ENCODE measurements at places on chromosomes 1 and 21. TPM values are rescaled to one million over a fixed set of nuclear protein-coding genes. Genes with fewer than 3 reads are reported as not detected.

DNA sequence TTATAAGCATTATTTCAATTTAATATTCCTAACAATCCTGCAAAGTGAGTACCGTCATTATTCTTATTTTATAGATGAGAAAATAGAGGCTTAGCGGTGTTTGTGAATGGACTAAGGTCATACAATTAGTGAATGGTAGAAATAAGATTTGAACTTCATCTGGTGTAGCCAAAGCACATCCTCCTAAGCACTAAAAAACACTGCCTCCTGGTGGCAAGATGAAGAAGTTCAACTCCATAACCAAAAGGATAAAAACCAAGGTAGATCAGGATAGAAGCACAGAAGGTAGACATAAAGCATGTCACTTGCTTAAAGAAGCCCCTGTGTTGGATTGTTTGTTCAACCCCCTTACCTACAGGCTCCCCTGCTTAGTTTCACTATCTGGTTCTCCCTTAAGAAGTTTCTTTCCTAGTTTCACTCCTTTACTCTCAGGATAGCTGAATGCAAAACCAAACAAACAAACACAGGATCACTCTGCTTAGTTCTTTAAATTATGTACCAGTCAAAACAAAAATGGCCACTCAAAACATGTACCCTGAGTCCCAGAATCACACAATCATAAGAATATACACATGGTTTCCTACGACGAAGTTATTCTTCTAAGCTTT lies 12.7 kb upstream of the AIM2 start:
- no peak for DNase-seq

GRCh38 chr1:38608202-38608864 lies 251.2 kb downstream of the RRAGC start:
- no peak for DNase-seq

DNA sequence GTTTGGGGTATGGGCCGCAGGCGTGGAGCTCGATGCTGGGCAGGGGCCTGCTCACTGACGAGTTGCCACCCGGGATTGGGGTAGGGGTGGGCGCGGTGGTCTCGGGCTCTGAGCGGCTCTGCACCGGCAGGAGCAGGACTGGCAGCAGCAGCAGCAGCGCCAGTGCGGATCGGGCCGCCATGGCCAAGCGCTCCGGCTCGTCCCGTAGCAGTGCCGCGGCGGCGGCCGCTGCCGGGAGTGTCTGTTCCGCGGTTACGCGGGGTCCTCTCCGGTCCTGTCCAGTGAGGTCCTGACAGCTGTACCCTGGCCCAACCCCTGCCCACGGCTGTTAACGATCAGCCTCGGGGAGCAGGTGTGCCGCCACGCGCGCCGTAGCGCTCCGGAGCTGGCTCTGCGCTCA lies 26.5 kb downstream of the ADARB1 start:
- DNase-seq = no peak

DNA sequence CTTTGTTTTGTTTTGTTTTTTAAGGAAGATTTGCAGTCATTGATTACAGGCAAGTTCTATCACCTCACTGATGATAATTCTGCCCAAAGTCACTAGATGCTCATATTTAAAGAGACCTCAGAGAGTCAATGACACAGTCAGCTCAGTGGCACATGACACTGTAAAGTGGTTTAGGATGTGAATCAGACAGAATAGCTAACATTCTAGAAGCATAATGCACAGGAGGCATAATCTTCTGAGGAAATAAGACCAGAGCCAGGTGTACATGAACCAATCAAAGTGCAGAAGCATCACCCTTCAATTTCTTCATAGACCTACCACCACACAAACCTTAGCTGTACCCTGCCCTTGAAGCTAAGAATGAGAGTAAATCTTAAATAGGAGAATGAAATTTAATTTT lies 268.5 kb downstream of the BRINP2 start:
- no peak for DNase-seq

DNA sequence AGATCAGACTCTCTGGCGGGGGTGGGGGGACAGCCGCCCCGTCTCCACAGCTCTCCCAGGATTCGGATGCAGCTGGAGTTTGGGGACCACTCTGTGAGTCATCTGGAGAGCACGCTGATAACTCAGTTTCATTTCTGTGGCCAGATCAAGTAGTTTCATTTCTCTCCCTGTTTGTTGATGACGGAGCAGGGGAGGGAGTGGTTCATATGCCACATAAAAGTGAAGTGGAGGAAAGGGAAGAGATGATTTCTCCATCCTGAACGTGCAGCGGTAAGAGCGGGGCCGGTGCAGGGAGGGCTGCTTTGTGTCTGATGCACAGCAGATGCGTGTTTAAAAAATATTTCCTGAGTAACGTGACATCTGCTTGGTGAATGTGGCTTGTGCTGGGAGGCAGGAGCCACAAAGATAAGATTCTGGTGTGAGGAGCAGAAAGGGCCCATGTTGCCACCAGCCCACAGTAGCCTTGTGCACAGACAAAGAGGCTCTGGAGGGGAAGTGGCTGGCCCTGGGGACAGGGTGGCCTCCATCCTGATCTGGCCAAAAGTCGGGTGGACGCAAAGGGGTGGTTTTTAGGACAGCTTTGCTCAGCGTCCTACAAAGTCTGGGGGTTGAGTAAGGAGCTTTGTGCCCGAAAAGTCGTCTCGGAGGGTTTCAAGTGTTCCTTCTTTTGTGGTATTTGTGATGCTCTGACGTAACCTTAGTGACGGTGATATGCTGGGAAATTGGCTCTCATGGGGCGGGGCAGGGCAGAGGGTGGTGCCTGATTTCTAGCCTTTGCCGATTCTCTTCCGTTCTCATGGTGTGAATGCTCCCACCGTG lies at the start of gene MX2:
TSS of gene MX2 (plus strand) at position 242 of the 819 bp plus-strand sequence. CDS start 14,880 bp downstream, outside the sequence.
- DNase-seq = no peak

DNA sequence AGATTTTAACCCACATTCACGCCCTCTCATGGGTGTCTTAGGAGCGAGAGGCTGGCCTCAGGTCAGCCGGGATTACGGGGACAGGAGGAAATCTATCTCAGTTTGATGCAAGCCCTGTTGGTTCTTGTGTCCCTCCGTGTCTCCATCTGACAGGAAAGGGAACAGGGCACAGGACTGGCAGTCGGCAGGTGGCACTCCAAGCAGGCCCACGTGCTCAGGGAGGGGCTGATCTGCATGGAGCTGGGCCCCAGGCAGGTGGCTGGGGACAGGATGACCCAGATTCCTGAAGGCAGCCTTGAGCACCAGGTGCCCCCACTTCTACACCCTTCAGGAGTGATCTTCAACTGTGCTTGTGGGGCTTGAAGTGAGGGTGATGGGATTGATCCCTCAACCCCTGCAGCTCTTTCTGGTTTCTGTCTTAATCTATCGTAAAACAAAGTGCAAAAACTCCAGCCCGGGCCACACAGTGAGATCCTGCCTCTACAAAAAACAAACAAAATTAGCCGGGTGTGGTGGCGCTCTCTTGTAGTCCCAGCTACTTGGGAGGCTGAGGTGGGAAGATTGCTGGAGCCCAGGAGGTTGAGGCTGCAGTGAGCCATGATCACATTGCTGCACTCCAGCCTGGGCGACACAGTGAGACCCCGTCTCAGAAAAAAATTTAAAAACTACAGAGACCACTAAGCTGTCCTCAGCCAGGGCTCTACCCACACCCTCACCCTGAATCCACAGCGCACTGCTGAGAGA lies 8.3 kb downstream of the PLEKHG5 start:
- no peak for DNase-seq

DNA sequence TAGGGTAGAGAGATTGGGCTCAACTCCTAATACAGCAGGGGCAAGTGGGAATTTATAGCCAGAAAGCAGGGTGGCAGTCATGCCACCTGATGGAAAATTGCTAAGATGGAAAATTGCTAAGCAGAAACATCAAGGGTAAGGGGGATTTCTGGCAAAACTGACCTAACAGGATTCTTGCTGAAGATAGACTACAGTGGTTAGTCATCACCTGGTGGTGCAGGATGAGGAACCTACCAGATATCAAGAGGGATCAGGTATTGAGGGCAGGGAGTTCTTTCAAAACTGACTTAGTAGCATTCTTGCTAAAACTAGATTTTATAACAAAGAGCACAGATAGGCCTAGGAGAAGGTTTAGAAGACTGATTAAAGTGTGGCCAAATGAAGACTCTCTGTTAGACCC lies 292.9 kb downstream of the PLPP3 start:
- no peak for DNase-seq

GRCh38 chr1:15704526-15705183 lies 20.5 kb downstream of the PLEKHM2 start:
- DNase-seq = no peak

DNA sequence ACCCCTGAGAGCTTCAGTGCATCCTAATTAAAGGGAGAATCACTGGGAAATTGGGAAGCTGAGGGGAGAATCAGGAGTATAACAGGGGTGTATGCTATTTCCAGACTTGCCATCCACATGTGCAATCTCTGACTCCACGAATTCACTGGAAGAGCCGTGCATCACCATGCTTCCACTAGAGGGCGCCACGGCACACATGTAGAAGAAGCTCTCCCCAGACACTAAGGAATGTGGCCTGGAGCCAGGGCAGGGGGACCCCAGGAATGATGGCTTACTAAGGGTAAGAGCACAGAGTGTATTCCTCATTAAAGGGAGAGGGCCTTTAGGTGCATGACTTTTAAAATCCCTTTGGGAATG lies 81.5 kb downstream of the ABCA4 start:
- no peak for DNase-seq

DNA sequence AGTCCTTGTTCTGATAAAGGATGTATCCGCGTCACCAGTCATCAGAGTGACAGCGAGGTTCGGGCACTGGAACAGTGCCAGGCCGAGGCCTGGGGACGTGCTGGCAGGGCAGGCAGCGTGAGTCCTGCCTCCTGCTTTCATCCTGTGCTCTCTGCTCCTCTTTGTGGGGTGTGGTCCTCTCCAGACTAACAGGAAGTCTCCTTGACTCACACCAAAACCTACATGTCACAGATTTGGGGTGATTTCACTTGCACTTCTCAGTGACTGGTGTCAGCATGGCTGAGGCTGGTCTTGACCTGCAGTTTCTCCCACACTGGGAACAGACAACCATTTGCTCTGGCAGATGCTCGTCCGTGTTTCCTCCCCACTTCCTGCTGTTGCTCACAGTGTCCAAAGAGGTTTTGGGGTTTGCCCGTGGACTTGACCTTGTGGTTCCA lies 8.8 kb upstream of the NLRP3 start:
- DNase-seq = no peak

- DNase-seq = no peak
Observed at GRCh38 chr1:224743608-224744164, 127.6 kb downstream of the CNIH3 start.

DNA sequence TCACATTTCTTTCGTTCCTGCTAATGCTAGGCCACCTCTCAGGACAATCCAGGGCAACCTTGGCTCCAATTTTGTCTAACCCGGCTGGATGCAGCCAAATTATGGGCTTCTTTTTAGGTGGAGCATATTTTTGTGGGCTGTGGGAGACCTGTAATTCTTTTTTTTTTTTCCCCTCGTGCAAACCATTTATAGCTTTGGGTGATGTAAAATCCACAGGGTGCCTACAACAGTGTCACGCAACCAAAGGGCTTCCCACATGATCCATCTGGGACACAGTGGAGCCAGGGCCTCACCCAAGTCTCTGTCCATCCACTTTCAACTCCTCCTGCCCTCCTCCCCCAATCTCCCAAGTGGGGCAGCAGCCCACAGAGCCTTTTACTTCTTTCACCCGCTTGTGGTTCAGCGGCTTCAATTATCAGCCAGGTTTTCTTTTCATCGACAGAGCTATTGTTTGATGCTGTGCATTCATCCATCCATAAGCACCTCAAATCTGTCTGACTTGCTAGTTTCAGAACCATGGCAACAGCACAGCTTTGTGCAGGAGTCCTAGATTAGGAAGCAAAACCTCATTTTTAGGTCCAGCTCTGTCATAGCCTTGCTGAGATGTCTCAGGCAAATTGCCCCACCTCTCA lies 10.0 kb upstream of the OVAAL start:
- DNase-seq = no peak

GRCh38 chr1:42431514-42431913 lies 24.3 kb downstream of the ZMYND12 start:
- no peak for DNase-seq

DNA sequence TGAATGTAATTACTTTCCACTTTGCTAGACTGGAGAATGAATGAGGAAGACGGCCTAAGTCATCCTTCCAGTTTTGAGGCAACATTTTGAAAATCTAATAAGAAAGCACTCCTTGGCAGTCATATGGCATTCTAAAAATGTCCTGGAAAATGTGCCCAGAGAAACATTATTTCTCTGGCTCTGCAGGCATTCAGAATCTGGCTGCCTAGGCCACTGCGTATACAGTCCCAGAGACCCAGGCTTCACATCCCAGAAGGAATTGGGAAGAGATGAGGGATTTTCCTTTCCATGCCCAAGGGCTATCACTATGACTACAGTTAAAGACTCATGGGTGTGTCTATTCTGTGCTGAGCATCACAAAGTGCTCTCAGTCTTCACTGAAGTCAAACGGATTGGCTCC lies 92.9 kb downstream of the BEND5 start:
- DNase-seq = no peak

DNA sequence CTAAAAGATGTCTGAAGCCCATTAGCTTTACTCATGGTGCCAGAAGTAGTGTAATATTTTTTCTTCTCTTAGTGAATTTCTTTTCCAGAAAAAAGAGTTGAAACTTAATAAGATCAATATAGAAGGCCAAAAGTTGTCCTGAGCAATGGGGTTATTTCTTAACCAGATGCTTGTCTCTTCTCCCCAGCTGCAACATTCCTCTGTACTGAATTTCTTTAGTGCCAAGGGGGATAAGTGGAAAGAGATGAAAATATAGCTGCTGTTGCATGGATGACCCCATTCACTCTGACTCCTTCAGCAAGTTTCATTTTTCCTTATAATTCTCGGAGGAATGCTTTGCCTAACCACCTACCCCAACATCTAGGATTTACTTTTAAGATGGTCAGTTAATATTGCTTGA lies 675.0 kb downstream of the USP25 start:
- no peak for DNase-seq

DNA sequence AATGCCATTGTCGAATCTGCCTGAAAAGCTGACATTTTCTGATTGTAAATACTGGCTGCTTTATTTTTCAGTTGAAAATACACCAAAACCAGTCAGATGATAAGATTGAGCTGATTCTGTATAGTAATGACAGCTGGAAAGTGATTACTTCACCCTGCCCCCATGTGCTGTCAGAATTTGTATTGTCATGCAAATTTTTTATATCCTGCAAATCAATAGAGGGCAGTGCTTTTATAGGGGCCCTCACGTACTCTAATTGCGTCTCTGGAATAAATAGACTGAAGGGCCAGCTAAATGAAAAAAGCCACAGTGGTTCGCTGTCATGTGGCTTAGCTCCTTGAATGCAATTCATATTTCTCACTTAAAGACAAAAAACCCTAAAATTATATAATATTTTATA lies 208.6 kb downstream of the LHX8 start:
- no peak for DNase-seq

- no peak for DNase-seq
Observed at GRCh38 chr1:51937112-51937511, 53.4 kb downstream of the RAB3B start.

The CAMK2N1 gene
- total RNA-seq = 15.9 TPM

The KDF1 gene
- total RNA-seq = not detected

The FCMR gene
- 5.4 TPM for total RNA-seq

The CD1C gene
- total RNA-seq = not detected

The PRAMEF20 gene
- not detected for total RNA-seq

The GJB4 gene
- total RNA-seq = not detected

The CALML6 gene
- total RNA-seq = not detected

The TNFSF18 gene
- not detected for total RNA-seq

The SLC35F3 gene
- not detected for total RNA-seq

The C4BPB gene
- 0.54 TPM for total RNA-seq

The TNFRSF1B gene
- total RNA-seq = 59.7 TPM

The DISP3 gene
- not detected for total RNA-seq

The IL10 gene
- 19.8 TPM for total RNA-seq

The CD84 gene
- total RNA-seq = 12.7 TPM

The AADACL3 gene
- total RNA-seq = not detected

All from thoracic aorta (tissue), 2 donors.